ENCODE measurements at places on chromosomes 11 and 22. TPM values are rescaled to one million over a fixed set of nuclear protein-coding genes. Genes with fewer than 3 reads are reported as not detected.

TRIM29 gene
- not detected for total RNA-seq

FAM89B gene
- total RNA-seq, result 12.7 TPM

BEST1 gene
- total RNA-seq, result 0.96 TPM

ANGPTL5 gene
- total RNA-seq, result 0.28 TPM

PMM1 gene
- total RNA-seq, result 17.2 TPM

TTC9C gene
- total RNA-seq, result 30.4 TPM

NCF4 gene
- under 0.01 TPM for total RNA-seq
